ENCODE measurements at places on chromosomes 3 and 15.

DNA sequence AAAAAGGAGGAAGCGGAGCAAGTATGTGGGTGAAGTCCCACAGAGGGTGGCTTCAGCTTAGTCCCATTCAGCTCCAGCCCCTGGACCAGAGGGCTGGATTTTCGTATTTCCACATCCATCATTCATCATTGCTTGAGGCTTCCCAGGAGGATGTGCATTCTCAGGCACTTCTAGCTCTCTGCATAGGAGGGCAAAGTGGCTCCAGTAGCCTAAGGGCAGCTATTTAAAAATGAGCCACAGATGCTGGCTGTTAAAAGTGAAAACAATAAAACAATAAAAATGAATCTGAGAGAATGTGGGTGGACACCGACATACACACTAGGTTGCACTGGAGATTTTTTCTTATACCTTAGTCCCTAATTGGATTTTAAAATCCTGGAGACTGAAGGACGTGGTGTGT, 629.2 kb upstream of the ZNF385D start:
- no peak overlapping the region for H3K27ac ChIP-seq
- no peak overlapping the region for H3K4me3 ChIP-seq
- H3K4me1 ChIP-seq, result no peaks in the 10 kb centered on the region
- no peak for DNase-seq

- no peak overlapping the region for H3K4me3 ChIP-seq
- no peak for DNase-seq
- no peaks in the 10 kb centered on the region for H3K4me1 ChIP-seq
- H3K27me3 ChIP-seq, result no peaks in the 10 kb centered on the region
- H3K27ac ChIP-seq, result no peak overlapping the region
These were observed 1662.7 kb downstream of the OTOL1 start for GRCh38 chr3:163159306-163159705.

- H3K4me1 ChIP-seq, result peaks cover 6% of the 10 kb centered on the region
- H3K27ac ChIP-seq, result peak overlapping the region; percentile 7
These were observed 21.9 kb downstream of the EID1 start for GRCh38 chr15:48899793-48900192.

GRCh38 chr15:67999320-68000100, 54.6 kb upstream of the PIAS1 start:
- no peaks in the 10 kb centered on the region for H3K27me3 ChIP-seq
- peaks cover 4% of the 10 kb centered on the region for H3K4me1 ChIP-seq
- no peak overlapping the region for H3K27ac ChIP-seq
- no peak overlapping the region for H3K4me3 ChIP-seq

- no peak within 1 kb of the TSS for H3K27ac ChIP-seq
- H3K4me3 ChIP-seq, result no peak within 1 kb of the TSS
- no peak for DNase-seq
- no peaks in the 10 kb centered on the region for H3K27me3 ChIP-seq
- no peaks in the 10 kb centered on the region for H3K4me1 ChIP-seq
These were observed at the start of gene IMPG2 for GRCh38 chr3:101320475-101320874. Gene IMPG2 (minus strand): TSS chr3:101320575. CDS start chr3:101320372, 203 bp downstream.

- H3K36me3 ChIP-seq, result no peaks in the 10 kb centered on the region
- H3K4me3 ChIP-seq, result no peak overlapping the region
- DNase-seq, result no peak
- no peaks in the 10 kb centered on the region for H3K27me3 ChIP-seq
These were observed 348.9 kb upstream of the EPHA6 start for GRCh38 chr3:96465521-96465920.

GRCh38 chr3:181316482-181316881, 326.9 kb upstream of the DNAJC19 start:
- no peak overlapping the region for H3K27ac ChIP-seq
- no peaks in the 10 kb centered on the region for H3K27me3 ChIP-seq
- H3K4me1 ChIP-seq, result no peaks in the 10 kb centered on the region
- H3K4me3 ChIP-seq, result no peak overlapping the region
- no peaks in the 10 kb centered on the region for H3K36me3 ChIP-seq

DNA sequence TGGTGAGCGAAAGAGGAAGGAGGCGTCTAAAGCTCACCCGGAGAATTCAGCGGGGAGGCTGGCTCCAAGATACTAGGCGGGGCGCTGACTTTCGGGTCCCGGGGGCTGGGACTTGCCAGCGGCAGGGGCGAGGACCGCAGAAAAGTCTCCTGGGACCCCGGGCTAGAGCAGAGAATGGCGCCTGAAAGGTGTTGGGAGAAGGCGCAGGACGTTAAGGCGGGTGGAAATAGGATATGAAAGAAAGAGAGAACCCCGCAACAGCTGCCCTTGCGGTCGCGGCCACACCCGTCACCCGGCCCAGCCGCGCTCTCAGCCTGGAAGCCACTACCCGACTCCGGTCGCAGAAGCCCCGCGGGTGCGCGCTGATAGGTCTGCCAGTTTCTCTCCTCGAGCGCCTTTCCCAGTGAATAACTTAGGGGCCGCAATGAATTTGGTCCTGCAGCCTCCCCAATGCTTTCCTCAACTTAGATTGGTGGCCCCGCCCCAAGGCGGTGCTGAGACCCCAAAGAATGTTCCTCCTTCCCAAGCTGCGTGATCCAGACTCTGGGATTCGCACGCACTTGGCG, 604 bp downstream of the LTK start:
- peaks cover 45% of the 10 kb centered on the region for H3K27me3 ChIP-seq
- peaks cover 27% of the 10 kb centered on the region for H3K4me1 ChIP-seq
- DNase-seq, result peak; percentile 6
- peak overlapping the region; percentile 31 for H3K4me3 ChIP-seq
- H3K27ac ChIP-seq, result no peak overlapping the region
- peaks cover 5% of the 10 kb centered on the region for H3K36me3 ChIP-seq

DNA sequence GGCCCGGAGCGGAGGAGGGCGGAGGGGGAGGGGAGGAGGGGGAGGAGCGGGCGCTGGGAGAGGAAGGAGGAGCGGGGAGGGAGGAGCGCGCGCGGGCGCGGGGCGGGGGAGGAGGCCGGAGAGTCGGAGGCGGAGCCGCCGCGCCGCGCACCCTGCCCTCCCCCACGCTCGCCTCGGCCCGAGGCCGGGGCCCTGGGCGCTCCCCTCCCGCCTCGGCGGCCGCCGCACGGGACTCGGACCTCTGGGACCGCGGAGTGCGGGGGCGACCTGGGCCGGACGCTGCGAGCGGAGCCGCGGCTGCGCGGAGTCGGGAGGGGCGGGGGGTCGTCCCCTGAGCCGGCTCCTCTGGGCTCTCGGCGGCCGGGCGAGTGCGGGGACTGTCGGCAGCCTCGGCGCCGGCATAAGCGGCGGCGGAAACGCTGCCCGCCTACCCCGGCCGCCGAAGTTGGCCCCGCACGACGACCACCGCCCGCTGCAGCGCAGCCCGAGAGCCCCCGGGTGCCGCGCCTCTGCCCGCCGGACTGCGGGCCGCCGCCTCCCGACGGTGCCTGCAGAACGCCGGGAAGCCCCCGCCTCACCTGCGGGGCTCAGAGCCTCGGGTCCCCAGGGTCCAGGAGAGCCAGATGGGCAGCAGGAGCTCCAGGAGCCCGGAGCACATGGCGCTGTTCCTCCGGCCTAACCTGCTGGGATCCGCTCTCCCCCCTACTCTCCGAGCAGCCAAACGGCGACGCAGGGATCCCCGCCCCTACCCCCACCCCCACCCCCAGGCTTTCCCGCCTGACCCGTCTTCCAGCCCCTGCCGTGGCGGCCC, 406 bp upstream of the GABRB3 start:
- H3K27me3 ChIP-seq, result peaks cover 2% of the 10 kb centered on the region
- peaks cover 7% of the 10 kb centered on the region for H3K4me1 ChIP-seq
- H3K36me3 ChIP-seq, result no peaks in the 10 kb centered on the region
- H3K27ac ChIP-seq, result no peak overlapping the region
- no peak overlapping the region for H3K4me3 ChIP-seq

DNA sequence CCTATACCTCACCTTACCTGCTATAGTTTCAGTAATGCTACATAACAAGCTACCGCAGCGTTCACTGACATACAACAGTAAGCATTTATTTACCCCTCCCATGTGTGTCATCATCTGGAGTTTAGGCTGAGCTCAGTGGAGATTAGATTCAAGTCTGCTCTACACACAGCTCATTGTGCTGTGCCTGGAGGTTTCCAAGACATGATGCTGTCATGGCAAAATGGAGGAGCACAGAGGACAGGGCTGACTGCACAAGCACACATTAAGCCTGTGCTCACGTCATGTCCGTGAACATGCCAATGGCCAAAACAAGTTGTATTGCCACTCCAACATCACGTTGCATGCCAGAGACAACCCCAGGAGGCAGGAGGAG, 333.8 kb upstream of the TRIM42 start:
- no peak for DNase-seq
- no peaks in the 10 kb centered on the region for H3K36me3 ChIP-seq
- H3K4me1 ChIP-seq, result peaks cover 3% of the 10 kb centered on the region
- no peak overlapping the region for H3K4me3 ChIP-seq
- no peak overlapping the region for H3K27ac ChIP-seq
- H3K27me3 ChIP-seq, result no peaks in the 10 kb centered on the region

DNA sequence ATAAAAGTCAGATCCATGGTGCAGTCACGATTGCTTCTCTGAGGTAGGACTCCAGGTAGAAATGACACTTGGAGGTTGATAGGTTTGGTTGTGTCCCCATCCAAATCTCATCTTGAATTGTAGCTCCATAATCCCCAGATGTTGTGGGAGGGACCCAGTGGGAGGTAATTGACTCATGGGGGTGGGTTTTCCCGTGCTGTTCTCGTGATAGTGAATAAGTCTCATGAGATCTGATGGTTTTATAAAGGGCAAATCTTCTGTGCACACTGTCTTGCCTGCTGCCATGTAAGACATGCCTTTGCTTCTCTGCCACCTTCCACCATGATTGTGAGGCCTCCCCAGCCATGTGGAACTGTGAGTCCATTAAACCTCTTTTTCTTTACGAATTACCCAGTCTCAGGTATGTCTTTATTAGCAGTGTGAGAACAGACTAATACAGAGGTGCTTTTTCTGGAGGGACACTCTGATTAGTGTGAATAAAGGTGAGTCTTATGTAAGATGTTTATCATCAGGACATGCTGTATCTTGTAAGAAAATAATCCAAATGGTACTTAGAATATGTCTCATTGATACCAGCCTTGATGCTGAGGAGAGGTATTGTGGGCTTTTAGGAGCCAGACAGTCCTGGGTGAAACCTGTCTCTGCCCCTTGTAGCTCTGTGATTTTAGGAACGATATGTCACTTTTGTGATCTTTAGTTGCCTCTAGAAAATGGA, 43.0 kb downstream of the SLCO3A1 start:
- no peak overlapping the region for H3K27ac ChIP-seq
- H3K36me3 ChIP-seq, result no peaks in the 10 kb centered on the region
- DNase-seq, result no peak
- no peaks in the 10 kb centered on the region for H3K27me3 ChIP-seq
- no peaks in the 10 kb centered on the region for H3K4me1 ChIP-seq
- no peak overlapping the region for H3K4me3 ChIP-seq

DNA sequence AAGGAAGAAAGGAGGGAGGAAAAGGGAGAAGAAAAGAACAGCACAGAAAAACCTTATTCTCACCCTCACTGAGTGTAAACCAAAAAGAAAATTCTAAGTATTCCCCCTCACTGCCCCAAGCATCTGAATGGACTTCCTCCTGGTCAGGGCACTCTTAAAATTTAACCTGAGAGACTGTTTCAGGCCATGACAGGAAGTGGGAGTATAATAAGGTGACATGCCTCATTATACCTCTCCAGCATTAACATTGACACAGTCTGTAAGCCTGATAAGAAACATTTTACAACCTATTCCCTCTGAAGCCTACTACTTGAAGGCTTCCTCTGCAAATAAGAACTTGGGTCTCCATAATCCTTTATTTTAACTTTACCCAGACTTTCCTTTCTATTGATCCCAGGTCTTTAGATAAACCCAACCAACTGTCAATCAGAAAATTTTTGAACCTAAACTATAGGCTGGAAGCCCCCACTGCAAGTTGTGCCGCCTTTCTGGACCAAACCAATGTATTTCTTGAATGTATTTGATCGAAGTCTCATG, 41.7 kb downstream of the SLCO2A1 start:
- no peak for DNase-seq
- H3K36me3 ChIP-seq, result no peaks in the 10 kb centered on the region
- no peak overlapping the region for H3K27ac ChIP-seq
- peaks cover 3% of the 10 kb centered on the region for H3K4me1 ChIP-seq

GRCh38 chr15:77195586-77195985, 124.7 kb upstream of the TSPAN3 start:
- H3K4me3 ChIP-seq, result no peak overlapping the region
- H3K27me3 ChIP-seq, result no peaks in the 10 kb centered on the region
- peaks cover 3% of the 10 kb centered on the region for H3K4me1 ChIP-seq
- no peaks in the 10 kb centered on the region for H3K36me3 ChIP-seq
- DNase-seq, result peak; percentile 78

- H3K27me3 ChIP-seq, result peaks cover 8% of the 10 kb centered on the region
- H3K27ac ChIP-seq, result no peak overlapping the region
- H3K4me3 ChIP-seq, result no peak overlapping the region
These were observed 279.4 kb upstream of the TLE3 start for GRCh38 chr15:70376929-70377691.

DNA sequence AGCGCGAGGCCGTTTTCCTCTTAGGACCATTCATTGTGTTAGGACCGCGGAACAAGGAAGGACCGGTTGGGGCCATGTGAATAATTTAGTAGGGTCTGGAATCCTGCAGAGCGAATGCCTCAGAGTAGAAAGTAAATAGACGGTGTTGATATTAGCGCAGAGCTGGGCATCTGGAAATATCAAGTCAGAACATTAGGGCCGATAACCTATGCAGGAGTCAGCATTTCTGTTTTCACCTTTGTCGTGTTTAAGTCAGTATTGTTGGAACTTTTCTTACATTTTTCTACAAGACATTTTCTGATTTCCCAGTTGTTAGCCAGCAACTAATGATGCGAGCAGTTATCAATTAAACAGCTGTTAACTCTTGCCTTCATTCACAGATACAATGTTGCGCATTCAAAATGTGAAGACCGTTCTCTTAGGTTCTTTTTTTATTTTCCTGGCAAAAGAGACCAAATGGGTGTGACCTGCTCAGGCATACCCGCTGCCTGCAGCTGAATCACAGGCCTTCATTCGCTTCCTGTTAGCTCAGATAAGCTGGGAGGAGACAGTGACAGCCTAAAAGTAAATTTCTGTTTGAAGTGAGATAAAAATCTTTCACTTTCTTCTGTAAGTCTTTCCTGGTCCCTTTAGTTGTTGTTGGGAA, 966 bp upstream of the PKM start:
- H3K27me3 ChIP-seq, result no peaks in the 10 kb centered on the region
- peak; percentile 45 for DNase-seq
- peak overlapping the region; percentile 98 for H3K27ac ChIP-seq
- H3K36me3 ChIP-seq, result peaks cover 2% of the 10 kb centered on the region
- H3K4me3 ChIP-seq, result peak overlapping the region; percentile 94
- H3K4me1 ChIP-seq, result peaks cover 34% of the 10 kb centered on the region
